ENCODE measurements at places on chromosomes 6 and 20. TPM values are rescaled to one million over a fixed set of nuclear protein-coding genes. Genes with fewer than 3 reads are reported as not detected.

RBM24 gene
- not detected for polyA plus RNA-seq

VGLL2 gene
- polyA plus RNA-seq: not detected

MTFR2 gene
- polyA plus RNA-seq: 2.0 TPM

TNFRSF21 gene
- 0.43 TPM for polyA plus RNA-seq

SRSF6 gene
- 296 TPM for polyA plus RNA-seq

ANKRD66 gene
- polyA plus RNA-seq: not detected

NHSL1 gene
- 0.04 TPM for polyA plus RNA-seq

DNA sequence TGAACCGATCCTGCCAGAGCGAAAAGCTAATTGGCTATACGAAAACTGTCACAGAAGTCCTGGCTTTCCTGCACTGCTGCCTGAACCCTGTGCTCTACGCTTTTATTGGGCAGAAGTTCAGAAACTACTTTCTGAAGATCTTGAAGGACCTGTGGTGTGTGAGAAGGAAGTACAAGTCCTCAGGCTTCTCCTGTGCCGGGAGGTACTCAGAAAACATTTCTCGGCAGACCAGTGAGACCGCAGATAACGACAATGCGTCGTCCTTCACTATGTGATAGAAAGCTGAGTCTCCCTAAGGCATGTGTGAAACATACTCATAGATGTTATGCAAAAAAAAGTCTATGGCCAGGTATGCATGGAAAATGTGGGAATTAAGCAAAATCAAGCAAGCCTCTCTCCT lies 14.2 kb downstream of the CCR6 start:
- DNase-seq: no peak

DNA sequence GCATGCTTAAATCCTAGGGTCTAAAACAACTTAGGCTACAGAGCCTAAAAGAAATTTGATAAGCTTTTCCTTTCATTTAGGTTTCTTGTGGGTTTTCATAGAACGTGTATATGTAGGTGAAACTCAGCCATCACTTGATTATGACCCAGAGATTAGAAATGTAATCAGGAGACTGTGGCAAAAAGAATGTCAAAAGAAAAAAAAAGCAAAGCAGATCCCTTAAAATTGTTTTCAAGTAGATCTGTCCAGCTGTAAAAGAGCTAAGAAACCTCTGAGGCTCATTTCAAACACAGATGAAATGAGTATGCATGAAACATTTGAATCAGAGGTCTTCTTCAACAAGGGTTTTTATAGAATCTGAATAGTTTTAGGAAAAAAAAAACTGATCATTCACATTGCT lies 341.3 kb upstream of the PRDM1 start:
- no peak for DNase-seq

GRCh38 chr6:24858177-24858653 lies 59.5 kb upstream of the ARMH2 start:
- DNase-seq: peak; percentile 82

DNA sequence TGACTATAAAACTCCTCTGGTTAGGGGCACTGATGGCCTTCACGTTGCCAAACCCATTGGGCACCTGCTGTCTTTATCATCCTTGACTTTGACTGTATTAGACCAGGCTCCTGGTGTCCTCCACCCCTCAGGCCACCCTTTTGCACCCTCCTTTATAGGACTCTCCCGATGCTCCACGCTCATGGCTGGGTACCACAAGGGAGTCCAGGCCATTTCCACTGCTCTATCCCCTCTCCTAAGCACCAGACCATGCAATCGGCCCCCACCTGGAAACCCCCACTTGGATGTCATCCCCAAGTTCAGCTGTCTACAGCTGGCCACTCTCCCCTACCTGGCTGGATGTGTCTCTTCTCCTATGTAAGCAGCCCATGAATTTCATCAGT lies 115.2 kb downstream of the TOX2 start:
- no peak for DNase-seq

DNA sequence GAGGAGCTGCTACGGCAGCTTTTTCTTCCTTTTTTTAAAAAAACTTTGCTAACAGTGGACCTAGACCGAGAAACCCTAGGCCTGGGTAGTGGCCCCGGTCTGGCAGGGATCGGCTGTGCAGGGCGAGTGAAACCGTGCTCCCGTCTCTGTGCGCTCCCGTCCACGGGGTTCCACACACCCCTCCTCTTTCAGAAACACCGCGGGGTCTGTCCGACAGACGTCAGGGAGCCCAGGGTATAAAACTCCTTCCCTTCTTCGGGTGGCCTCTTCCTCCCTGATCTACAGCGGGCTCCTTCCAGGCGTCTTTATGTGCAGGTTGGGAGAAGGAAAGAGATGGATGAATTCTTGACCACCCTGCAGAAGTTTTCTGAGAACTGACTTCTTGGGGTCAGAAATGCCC lies 27.1 kb upstream of the SMOC2 start:
- DNase-seq: no peak

DNA sequence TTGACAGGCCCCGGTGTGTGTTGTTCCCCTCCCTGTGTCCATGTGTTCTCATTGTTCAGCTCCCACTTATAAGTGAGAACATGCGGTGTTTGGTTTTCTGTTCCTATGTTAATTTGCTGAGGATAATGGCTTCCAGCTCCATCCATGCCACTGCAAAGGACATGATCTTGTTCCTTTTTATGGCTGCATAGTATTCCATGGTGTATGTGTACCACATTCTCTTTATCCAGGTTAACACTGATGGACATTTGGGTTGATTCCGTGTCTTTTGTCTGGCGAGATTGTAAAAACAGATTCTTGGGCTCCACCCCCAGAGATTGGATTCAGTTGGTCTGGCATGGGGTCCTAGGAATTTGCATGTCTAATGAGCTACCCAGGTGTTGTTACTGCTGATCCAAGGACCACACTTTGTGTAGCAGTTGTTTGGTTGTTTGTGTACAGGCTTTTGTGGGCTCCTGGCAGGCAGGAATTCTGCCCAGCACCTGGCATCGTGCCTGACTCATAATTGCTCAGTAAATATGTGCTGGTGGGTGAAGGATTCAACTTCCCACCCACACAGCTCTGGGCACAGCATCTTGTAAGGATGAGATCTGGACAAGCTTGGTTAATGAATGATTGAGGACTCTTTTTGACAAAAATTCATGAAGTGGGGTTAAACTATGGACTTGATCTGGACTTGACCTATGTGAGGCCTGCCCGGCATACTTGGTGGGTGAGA lies 5.2 kb downstream of the TOX2 start:
- no peak for DNase-seq

- no peak for DNase-seq
Measured at GRCh38 chr20:5172167-5172601, 45.4 kb downstream of the CDS2 start.

GRCh38 chr6:80531681-80532619 lies 425.5 kb downstream of the BCKDHB start:
- DNase-seq: no peak

DNA sequence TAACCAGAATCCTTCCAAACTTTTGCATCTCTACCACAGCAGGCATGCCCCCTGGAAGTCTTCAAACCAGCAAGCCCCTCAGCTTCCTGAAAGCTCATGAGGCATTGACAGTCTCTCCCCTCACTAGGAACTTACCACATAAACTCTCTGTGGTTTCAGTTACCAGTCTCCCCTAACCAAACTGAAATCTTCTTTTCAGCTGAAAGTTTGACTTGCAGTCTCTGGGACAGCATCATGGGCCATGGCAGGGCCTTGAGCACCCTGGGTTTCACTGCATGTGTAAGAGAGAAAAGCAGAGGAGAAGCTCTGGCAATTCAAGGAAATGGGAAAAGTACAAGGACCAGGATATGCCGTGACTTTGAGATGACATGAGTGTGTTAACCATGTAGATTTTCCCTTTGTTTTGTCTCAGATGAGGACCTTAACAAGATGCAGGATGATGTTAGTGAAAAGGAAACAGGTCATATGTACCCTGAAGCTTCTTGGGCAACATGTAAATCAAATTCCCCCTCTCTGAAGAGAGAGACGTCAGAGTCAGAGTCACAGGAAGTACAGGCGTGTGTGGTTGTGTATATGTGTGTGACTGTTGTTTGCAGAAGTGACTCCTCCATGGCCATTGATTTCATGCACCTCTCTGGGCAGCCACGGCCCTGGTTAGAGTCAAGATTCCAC lies 106.3 kb downstream of the TNFRSF21 start:
- DNase-seq: peak; percentile 28

All from B cell (primary cell).